ENCODE measurements at places on chromosomes 2 and 18.

DNA sequence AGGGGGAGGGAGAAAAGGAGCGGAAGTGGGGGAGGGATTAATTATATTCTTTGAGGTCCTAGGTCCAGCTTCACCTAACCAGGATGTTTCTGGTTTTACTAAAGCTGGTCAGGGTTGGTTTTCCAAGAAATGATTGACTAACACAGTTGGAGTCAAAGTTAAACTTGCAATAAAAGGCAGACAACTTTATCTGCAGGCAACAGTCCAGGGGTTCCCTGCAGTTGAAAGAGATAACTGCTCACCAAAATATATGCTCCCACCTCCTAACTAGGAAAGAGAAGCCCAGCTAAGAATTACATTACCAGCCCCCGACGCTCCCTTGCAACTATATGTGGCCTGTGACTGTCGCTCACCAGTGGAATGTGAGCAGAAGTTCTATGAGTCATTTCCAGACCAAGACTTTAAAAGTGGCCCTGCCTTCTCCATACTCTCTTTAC is 140.0 kb upstream of the PKDCC start:
- peak; percentile 78 for DNase-seq

DNA sequence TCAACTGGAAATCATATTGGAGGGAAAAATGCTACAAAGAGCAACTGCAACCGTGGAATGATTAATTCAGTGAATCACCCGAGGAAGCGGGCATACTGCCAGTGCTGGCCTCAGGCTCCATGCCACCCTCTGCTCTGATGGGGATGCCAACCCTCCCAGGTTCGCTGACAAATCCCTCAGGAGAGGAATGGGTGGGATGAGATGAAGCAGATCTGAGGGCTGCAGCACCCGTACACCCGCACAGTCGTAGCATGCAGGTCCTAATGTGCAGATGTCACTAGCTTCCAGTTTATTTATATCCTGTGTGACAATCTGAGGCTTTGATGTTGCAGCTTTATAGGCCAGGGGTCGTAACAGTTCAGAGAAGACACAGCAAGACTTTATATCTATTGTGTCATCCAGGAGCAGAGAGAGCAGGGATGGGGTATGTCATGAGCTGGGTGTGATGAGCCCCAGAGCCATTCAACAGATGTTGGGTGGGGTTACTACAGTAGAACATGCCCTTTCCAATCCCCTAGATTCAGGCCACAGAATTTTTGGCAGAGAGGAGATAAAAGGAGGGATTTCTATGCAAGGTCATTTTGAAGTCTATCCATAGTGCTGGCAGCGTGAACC is 44.6 kb downstream of the DPP4 start:
- DNase-seq, result peak; percentile 41

GRCh38 chr2:49003201-49003600 is 151.1 kb downstream of the FSHR start:
- peak; percentile 39 for DNase-seq

DNA sequence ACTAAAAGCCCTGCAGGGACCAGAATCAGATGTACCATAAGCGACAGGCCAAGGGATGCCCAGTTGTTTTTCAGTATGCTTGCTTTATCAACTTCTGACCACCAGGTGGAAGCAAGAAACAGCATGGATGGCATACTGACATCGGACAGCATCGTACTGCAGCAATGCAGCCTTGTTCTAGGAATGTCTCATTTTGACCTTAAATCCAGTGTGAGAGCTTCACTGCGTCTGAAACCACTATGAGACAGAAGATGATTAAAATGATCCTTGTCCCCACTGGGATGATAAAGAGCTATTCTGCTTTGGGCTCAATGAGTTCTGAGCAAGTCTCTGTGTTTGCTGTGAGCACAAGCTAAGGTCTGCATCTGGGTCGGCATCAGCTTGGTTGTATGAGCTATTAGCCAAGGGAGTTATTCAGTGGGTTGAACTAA is 54.3 kb downstream of the CDK15 start:
- peak; percentile 89 for DNase-seq

DNA sequence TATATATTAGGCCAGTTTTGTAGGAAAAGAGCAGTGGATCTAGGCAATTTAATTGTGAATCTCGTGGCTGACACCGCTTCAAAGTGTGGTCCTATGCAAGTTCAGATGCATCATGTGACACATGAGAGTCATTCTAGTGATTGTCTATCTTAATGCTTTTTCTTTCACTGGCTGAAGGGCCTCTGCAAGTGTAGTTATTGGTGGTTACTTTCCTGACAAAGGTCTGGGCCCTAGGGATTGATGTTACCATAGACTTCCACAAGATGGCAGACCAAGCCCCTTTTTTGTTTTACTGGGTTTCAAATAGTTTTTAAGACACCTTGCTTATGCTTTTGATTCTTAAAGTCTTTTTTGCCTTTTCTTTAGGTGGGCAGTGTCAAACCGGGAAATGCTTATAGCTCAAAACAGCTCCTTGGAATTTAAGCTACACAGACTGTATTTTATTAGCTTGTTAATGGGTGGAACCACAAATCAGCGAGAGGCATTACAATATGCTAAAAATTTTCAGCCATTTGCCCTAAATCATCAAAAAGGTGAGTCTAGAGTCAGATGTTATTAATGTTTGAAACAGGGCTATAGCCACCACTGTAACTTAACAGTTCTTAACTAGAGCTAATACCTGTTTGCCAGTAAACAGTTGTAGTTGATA is 25.9 kb downstream of the CD8A start:
- DNase-seq, result peak; percentile 30

DNA sequence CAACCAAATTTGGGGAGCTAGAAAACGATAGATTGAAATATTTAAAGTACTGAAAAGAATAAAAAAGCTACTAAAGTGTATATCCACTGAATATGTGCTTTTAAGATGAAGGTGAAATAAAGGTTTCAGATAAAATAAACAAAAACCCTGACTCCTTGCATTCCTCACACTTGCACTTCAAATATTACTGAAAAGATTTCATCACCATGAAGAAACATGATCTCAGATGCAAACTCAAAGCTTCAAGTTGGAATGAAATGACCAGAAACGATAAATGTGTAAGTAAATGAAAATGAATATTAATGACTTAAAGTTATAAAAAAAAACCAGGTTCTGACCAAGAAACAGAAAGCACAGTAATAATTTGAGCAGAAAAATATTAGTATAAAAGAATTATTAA is 1246.0 kb upstream of the ACVR2A start:
- DNase-seq, result no peak

DNA sequence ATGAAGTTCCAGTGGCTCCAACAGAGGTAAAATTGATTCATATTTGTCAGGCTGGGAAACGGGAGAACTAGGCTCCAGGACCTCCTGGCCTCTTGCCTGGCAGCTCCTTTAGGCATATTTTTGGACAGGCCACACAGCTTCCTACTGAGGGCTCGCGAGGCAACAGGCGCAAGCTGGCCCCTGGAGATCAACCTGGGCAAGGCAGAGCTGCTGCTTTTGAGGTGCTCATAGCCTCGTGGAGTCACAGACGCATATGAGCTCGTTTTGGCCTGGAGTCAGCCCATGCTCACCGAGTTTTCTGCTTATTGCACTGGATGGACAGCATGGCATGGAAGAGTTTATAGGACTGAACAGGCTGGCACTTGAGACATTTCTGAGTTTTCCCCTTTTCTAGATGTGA is 97.7 kb downstream of the CAPN13 start:
- no peak for DNase-seq

DNA sequence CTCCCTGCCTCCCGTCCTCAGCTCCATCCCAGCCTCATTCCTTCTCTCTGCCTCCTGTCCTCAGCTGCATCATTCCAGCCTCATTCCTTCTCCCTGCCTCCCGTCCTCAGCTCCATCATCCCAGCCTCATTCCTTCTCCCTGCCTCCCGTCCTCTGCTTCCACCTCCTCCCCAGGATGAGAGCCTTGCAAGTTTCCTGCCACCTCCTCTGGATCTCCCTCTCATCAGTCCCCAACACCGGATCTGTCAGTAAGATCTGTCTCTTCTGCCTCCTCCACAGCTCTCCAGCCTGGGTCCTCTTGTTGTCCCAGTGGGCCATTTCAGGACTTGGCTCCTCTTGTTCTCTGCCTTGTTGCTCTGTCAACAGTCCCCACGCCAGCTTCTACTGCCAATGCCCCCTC is 130.9 kb downstream of the NDUFA10 start:
- DNase-seq, result no peak

GRCh38 chr2:88416016-88416663 is 36.4 kb downstream of the FOXI3 start:
- DNase-seq, result no peak

DNA sequence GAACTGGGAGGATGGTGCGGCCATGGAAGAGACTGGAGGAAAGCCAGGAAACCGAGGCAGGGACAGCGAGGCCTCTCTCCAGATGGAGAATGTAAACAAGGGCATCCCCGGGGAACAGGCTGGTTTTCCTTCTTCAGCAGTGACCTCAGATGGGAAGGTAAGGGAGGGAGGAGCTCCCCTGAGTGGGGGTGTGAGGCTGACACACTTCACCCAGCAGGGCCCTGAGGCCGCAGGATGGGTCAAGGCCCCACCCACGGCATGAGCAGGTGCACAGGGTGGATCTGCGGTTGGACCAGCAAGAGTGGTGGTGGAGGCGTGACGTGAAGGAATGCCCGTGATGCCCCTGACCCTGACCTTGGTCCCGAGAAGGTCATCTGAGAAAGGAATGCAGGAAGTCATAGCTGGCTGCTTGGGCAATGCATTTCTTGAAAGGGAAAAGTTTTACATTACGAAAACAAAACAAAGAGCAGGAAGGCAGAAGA is 48.1 kb downstream of the ADCY3 start:
- DNase-seq, result no peak

DNA sequence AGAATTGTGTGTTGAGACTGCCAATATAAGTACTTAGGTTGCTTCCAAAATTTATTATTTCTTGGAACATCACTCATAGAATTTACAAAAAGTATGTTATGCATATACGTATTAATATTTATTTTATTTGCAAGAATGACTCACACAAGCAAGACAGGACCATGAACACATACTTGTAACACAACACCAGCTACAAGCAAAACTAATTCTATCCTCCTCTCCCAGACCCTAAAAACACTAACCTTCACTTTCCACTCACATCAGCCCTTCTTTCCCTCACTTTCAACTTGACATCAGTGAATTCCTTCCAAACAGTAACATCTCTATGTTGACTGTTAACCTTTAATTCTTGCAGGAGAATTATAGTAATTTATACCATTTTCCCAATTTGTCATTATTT is 24.3 kb downstream of the OSBPL1A start:
- DNase-seq, result no peak

DNA sequence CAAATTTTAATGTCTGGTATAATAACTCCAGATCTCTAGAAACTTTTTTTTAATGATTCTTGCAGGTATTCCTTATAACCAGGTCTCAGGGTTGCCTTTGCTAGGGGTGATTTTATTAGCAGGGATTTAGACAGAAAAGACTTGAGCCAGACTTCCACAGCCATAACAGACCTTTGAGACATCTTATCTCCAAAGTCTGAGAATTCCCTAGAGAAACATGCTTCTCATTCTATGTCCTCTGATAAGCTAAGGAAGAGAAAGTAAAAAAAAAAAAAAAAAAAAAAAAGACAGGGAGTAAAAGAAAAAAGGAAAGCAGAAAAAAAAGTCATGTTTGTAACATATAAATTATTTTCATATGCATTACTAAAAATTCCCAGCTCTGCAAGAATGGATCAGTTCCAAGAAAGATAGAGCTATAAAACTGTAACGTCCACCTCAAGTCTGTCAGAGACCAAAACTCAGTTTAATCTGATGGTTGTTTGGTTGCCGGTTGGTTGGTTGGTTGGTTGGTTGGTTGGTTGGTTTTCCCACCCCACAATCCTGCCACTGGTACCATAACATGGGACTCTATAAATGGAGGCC is 153.8 kb downstream of the COL6A3 start:
- DNase-seq, result peak; percentile 64

DNA sequence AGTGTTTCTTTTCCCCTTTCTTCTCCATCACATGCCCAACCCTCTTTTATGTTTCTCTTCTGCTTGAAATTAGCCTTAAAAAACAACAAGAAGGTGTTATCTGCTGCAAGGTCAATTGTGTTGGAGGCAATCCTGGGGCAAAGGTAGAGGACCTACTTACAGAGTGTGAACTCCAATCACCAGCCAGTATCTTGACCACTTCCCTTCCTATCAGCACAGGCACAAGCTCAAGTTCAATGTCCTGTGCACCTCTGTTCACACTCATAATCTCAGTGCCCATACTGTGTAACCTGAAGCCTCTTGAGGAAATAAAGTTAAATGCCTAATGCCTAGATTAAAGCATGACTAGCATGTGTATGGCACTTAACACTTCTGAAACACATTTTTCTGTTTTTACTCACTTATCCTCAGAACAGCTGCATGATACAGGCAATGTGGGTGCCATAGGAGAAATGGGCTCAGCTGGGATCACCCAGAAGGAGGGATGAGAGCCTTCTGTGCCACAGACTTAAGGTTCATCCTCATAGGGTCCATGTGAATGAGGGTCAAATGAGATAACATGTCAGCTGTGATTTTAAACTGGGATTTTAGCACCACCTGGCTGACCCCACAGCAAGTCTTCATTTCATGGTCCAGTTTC is 701.5 kb downstream of the BCL11A start:
- DNase-seq, result no peak

GRCh38 chr2:31664949-31665724 is 84.4 kb upstream of the SRD5A2 start:
- DNase-seq, result no peak

- peak; percentile 73 for DNase-seq
Observed at GRCh38 chr18:8003878-8004675, 437.0 kb downstream of the PTPRM start.

DNA sequence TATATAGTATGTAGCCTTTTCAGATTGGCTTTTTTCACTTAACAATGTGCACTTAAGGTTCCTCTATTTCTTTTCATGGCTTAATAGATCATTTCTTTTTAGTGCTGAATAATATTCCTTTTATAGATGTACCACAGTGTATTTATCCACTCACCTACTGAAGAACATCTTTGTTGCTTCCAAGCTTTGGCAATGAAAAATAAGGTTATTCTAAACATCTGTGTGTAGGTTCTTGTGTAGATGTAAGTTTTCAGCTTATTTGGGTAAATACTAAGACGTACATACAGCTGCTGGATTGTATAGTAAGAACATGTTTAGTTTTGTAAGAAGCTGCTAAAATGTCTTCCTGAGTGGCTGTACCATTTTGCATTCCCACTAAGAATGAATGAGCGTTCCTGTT is 68.3 kb upstream of the RASGRP3 start:
- DNase-seq, result no peak

DNA sequence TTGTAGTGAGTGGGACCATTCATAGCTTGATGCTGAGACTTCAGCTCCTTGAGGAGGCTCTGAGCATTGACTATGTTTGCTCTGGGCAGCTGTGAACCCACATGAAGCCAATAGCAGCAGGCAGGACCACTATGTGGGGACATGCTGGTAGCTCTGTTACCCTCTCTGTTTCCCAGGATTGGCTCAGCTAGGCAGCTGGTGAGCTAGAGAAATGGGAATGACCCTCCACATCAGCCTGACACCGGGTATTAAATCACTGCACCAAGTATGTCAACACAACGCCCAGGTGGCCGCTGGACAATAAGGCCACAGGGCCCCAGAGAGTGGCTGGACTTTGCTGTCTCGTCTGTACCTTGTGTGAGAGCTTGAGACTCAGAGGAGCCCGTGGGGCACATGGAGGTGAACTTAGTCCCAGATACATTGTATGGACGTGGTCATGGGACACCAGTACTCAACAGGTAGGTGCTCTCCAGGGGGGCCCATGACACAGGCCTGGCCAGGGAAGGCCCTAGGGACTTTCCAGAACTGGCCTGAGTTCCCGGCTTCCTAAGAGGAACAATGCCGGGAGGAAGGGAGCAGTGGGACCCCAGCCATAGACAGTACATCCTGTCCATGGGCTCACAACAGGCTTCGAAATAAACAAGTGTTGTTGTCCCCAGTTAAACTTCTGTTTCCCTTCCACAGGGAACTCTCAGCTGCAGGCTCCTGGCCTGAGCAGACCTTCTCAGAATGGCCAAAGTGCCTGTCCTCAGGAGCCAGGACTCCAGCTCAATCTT is 35.2 kb downstream of the HS1BP3 start:
- no peak for DNase-seq
